Putamen (tissue), 1 donor: ENCODE measurements at places on chromosomes 13 and 19.

- peak; percentile 93 for DNase-seq
Observed at GRCh38 chr19:15265850-15266248, 33.6 kb upstream of the EPHX3 start.

GRCh38 chr13:40961826-40962225 lies 57.3 kb downstream of the ELF1 start:
- DNase-seq = no peak

GRCh38 chr19:40609561-40610395 lies 8.6 kb downstream of the LTBP4 start:
- no peak for DNase-seq

GRCh38 chr19:34128558-34129250 lies 43.6 kb upstream of the LSM14A start:
- DNase-seq = no peak

- no peak for DNase-seq
Observed at GRCh38 chr19:17487284-17488121, 17.2 kb downstream of the SLC27A1 start.

DNA sequence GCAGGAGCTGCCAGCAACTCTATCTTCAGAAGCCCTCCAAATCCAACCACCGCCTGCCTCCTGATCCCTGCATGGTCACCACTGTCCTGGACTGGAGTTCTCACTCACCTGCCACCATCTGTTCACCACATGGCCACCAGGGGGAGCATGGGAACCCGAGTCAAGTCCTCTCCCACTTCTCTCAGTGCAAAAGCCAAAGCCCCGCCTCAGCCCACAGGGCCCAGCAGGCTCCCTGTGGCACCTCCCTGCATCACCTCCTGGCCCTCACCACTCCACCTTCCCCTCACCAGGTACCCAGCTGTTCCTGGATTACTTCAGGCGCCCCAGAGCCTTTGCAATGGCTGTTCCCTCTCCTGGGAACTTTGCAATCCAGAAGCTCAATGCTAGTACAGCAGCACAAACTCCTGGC lies 5.3 kb downstream of the DHPS start:
- DNase-seq = peak; percentile 35

DNA sequence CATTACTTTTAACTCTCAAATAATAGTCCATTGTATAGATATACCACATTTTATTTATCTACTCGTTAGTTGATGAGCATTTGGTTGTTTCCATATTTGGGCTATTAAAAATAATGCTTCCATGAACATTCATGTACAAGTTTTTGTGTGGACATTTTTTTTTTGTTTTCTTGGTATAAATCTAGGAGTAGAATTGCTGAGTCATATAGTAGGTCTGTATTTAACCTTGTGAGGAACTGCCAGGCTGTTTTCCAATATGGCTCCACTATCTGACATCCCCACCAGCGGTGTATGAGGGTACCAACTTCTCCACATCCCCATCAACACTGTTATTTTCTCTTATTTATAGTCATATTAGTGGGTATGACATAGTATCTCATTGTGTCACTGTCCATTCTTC lies 143.1 kb downstream of the RAP2A start:
- no peak for DNase-seq
